ENCODE measurements at places on chromosomes 11 and 22.

- no peak for DNase-seq
Observed at GRCh38 chr22:17237038-17237668, 17.9 kb upstream of the ADA2 start.

DNA sequence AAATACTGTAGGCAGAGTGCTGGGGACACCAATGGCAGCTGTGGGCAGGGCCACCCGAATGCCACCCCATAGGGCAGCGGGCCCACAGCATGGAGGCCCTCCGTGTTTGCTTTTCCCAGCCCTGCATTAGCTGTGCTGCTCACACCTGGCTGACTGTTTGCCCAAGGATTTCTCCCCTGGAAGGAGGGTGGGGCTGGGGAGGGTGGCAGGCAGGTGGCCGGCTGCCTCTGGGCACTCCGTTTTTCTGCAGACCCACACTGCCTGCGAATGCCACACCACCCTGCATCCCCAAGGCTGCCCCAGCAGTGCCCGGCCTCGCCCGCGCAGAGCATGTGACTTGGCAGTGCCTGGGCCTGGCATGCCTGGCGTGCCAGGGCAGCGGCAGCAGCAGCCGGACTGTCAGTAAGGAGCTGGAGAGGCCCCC lies 19.6 kb downstream of the DAGLA start:
- no peak for DNase-seq

- DNase-seq, result no peak
Observed at GRCh38 chr22:50563413-50564160, 868 bp upstream of the SYCE3 start.

DNA sequence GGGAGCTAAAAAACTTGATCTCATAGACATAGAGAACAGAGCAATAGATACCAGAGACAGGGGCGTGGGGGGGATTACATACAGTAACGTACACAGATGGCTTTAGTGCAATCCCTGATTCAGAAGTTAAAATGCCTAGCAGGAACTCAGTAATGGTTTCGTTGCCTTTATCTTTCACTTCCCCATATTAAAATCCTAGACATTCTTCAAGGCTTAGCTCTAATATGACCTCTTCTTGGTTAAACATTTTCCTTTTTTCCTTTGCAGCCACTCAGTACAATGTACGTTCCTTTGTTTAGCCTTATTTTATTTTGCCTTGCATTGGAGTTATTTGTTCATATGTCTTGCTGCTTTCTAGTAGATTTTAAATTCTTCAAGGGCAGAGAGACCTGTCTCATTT lies 104.9 kb downstream of the C11orf87 start:
- DNase-seq, result no peak

DNA sequence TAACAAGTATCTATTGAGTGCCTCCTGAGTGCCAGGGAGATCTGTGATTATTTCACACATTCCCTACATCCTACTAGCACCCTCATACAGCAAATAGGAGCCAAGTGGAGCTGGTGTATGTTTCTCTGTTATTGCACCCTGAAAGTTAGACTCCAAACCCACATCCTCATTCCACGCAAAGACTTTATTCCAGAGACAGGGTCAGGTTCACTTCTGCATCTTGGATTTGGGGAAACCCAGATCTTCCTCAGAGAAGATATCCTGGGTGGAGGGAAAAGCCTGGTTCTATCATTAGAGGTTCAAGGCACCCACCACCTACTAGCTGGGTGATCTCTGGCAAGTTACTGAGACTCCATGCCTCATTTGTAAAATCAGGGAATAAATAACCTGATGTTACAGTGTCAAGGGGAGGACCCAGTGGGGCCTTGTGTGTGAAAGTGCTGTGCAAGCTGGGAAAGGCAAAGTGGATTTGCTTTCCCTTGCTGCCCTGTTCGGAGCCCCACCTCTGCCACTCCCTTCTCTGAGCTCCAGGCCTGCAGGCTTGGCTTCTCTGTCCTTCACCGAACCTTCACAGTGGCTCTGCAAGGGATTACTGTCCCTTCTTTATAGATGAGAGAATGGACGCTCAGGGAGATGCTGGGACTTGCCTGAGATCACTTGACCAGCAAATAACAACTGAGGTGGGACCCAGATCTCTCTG lies 991 bp upstream of the SLCO2B1 start:
- no peak for DNase-seq

Measured in activated CD8-positive, alpha-beta memory T cell treated with anti-CD3 and anti-CD28 coated beads for 1 hour (primary cell).